ENCODE measurements at places on chromosomes 1 and 21. TPM values are rescaled to one million over a fixed set of nuclear protein-coding genes. Genes with fewer than 3 reads are reported as not detected.
A peak's percentile ranks its signal among the peaks of the same experiment; 100 is the strongest.

DNA sequence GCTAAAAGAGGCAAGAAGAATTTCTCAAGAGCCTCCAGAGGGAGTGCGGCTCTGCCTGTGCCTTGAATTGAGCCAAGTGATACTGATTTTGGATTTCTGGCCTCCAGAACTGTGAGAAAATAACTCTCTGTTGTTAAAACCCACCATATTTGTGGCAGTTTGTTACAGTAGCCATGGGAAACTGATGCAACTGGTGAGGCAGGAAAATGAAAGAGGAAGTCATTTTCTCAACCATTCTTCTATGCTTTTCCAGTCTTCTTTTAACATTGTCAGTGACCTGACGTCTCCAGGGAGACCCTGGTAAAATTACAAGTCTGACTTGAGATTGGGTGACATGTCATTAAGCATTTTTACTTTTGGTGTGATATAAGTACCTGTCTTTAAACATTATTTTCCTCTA, 5.8 kb downstream of the OR6P1 start:
- DNase-seq, result peak; percentile 5

DNA sequence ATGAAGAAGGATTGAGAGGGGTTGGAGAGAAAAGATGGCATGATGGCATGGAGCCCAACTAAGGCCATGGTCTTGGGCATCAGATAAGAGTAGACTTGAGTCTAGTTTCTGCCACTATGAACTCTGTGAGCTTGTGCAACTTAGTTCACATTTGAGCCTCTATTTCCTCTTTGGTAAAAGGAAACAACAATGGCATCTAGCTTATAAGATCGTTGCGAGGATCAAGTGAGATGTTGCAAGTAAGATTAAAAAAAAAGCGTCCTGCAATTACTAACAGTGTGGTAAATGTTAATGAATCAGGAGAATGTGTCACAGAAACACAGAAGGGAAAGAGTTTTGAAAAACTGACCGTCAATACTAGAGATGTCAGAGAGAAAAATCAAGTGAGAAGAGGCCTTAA, 202.9 kb upstream of the FGGY start:
- DNase-seq, result no peak

DNA sequence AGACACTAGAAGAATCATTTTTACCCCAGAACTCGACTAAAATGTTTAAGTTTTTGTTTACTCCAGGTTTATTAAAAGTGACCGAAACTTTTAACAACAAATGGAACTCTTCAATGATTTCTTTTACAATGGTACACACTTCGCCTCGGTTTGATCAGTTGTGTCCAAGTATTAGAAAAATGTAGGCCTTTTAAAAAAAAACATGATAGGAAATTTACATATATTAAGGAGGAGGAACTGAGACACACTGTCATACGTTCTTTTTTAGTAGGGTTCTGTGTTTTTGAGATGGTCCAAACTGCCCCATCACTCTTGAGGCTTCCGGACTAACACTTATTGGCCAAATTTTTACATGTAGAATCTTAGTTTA, 1.3 kb downstream of the PRDM2 start:
- DNase-seq, result no peak

- DNase-seq, result no peak
Observed at GRCh38 chr1:179708434-179709195, 34.5 kb upstream of the FAM163A start.

DNA sequence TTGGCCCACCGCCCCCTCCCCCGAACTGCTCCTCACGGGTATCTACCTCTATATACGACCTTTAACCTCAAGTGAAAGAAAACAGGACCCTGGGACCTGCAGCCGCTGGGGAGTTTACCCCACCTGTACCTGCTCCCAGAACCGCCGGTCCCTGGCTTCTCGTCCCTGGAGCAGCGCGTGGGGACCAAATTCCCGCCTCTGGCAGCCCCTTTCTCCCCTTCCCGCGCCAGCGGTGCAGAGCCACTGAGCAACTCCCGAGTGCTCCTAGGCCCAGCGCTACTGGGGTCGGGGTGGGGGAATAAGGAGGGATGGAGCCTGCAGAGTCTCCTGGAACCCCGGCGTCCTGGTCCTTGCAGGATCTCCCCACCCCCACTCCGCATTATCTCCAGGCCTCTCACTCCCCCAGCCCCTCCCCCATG, 1.6 kb downstream of the SYT6 start:
- peak; percentile 58 for DNase-seq

DNA sequence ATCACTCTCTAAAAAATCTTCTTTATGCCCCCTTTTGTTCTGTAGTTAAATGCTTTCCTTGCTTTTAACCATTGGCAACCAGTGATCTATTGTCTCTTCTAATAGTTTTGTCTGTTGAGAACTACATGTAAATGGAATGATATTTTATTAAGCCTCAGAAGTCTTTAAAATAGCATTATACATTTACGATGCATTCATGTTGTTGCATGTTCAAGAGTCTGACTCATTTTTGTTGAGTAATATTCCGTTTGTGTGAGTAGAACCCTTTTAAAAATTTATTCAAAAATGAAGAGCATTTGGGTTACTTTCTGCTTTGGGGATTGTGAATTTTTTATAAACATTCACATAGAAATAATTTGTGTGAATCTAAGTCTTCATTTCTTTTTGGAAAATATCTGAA, 1352.9 kb downstream of the NCAM2 start:
- DNase-seq, result no peak

NHLH1 gene
- 0.89 TPM for polyA plus RNA-seq

Data from GM23338 (cell line).